ENCODE measurements at places on chromosomes 4 and X.

- no peak for DNase-seq
Measured at GRCh38 chrX:152157042-152157441, 18.7 kb upstream of the MAGEA10 start.

- no peak for DNase-seq
Measured at GRCh38 chrX:148956352-148956751, 455.9 kb downstream of the AFF2 start.

DNA sequence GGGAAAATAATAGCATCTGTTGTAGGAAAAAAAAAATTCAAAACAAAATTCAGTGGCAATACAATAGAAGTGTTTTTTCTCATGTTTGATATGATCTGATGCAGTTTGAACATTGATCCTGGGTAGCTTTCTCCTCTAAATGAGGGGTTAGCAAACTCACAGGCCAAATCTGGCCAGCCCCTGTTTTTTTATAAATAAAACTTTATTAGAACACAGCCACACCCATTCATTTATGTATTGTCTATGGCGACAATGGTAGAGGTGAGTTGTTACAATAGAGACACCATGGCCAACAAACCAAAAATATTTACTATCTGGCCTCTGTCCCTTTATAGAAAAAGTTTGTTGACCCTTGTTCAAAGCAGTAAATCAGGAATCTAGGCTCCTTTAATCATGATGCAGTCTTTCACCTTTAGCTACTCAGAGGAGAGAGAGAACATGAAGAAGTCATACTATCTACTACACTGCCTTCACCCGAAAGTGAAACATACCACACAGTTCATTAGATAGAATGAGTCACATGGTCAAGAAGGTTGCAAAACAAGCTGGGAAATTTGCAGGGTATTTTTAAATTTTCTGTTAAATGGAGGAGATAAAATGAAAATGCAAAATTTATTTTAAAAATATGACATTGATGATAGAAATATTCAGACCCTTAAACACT is 186.6 kb upstream of the MAOA start:
- no peak for DNase-seq

- DNase-seq = no peak
Measured at GRCh38 chr4:55259294-55259693, 86.7 kb upstream of the SRD5A3 start.

DNA sequence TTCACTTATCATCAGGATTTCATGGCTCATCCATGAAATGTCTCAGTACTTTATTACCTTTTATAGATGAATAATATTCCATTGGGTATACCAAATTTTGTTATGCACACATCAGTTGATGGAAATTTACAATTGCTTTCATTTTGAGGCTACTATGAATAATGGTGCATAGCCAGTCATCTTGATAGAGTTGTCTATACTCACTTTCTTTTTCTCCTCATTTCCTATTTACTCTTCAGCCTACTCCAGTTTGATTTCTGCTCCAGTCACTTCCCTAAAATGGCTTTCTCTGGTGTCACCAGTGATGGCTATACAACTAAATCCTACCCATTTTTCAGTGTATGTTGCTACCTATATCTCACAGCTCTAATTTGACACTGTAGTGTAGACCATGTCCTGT is 743.5 kb upstream of the MAGEB2 start:
- no peak for DNase-seq

All from cerebellar cortex (tissue), 1 donor.